GM10248 (cell line): ENCODE measurements at places on chromosomes 13 and 19.

- no peak for DNase-seq
Measured at GRCh38 chr13:82248762-82249161, 1633.5 kb downstream of the SLITRK1 start.

DNA sequence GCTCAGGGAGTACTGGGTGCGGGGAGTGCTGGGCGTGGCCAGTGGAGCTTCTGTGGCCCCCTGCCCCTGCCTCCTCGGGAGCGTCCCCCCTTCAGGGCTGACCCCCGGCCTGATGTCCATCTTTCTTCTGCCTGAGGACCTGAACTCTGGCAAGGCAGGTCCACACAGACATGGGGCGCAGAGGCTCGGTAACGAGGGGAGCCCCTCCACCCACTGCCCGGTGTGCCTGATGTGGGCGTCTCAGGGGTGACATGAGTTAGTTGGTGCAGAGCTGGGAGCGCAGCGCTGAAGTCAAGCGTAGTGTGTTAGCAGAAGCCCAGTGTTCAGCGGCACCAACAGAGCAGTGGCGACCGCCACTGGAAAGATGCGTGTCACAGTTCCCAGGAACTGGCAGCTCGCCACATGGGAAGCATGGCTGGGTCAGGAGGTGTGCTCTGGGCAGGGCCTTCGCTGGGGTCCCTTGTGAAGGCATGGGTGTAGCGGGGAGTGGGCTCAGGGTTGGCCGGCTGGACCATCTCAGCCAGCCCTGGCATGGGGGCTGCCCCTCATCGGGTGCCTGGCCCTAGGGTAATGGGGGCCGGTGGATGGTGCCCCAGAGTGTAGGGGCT, 11.5 kb downstream of the THOP1 start:
- DNase-seq: no peak

DNA sequence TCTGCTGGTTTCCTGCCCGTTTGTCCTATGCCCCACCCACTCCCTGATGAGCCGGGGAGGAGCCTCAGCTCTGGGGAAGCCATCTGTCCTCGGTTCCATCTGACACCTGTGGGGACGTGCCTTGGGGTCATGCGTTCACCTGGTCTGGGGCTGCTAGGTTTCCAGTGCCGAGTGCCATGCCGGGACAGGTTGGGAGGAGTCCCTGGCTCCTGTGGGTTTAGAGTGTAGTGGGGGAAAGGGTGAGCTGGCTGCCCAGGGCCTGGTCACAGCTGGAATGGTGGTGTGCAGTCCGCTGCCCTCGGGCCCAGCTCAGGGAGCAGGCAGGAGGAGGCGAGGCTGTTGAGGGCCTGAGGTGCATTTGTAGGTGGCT, 2.5 kb downstream of the KDM4B start:
- peak; percentile 62 for DNase-seq

DNA sequence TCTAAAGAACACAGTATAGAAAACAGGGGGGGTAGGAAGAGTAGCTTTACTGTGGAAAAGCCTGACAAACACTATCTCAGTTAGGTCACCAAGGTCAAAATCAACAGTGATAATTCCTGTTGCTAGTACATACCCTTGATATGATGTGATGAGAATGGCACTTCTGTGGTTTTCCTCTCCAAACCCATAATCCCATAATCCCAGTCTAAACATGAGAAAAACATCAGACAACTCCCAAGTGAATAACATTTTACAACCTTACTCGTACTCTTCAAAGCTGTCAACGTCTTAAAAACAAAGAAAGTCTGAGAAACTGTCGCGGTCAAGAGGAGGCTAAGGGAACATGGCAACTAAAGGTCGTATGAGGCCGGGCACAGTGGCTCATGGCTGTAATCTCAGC, 137.6 kb downstream of the FOXO1 start:
- no peak for DNase-seq

DNA sequence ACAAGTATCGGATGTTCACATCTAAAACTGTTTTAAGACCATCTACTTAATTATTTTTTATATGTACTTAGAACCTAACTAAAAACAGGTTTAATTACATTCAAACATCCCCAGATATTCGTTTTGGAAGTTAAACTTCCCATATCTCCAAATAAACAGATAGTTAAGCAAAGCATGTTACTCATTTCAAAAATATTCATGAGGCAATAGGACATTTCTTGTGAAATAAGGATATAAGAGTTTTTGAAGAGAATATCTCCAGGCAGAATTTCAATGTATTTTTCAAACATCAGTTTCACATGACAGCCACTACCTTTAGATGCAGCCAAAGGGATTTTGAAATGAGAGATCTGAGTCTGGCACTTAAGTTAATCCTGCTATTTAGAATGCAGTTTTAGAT, 697.5 kb downstream of the SLITRK1 start:
- DNase-seq: no peak

GRCh38 chr13:77002590-77003190, 10.8 kb downstream of the CLN5 start:
- no peak for DNase-seq

GRCh38 chr13:35994131-35994966, 136.8 kb downstream of the DCLK1 start:
- no peak for DNase-seq

GRCh38 chr13:108168929-108169328, 46.4 kb downstream of the LIG4 start:
- no peak for DNase-seq

DNA sequence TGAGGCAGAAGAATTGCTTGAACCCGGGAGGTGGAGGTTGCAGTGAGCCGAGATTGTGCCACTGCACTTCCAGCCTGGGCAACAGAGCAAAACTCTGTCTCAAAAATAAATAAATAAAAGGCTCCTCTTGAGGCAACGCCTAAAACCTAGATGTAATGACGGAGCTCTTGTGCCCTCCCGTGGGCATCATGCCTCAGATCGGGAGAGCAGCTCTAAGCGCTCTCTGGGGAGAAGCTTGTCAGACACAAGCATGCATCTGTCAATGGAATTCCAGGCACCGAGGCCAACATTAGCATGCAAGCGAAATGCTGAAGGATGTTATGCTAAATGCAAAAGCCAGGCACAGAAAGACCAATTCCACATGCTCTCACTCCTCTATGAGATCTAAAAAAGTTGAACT, 45.6 kb upstream of the MRI1 start:
- no peak for DNase-seq

- DNase-seq: no peak
Measured at GRCh38 chr19:2573916-2574315, 98.0 kb downstream of the GADD45B start.

GRCh38 chr19:47560999-47561398, 11.9 kb downstream of the ZNF541 start:
- no peak for DNase-seq

- no peak for DNase-seq
Measured at GRCh38 chr13:98214008-98214643, 37.1 kb upstream of the RNF113B start.

- DNase-seq: no peak
Measured at GRCh38 chr19:57786286-57786685, 16.8 kb downstream of the ZNF586 start.

DNA sequence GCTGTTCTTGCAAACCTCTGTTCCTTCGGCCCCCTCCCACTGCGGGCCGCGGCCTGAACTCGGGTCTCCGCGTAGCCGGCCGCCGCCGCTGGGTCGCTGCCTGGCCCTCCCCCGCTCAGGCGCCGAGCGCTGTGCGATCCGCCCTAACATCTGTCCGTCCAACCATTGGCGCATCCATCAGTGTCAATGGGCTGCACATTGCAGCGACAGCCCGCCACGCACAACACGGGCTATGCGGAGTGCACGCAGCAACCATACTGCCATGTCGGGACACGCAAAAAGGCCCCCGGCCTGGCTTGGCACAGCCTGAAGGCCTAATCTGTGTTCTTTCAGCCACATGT, 2.6 kb upstream of the TSHZ3 start:
- DNase-seq: no peak

- no peak for DNase-seq
Measured at GRCh38 chr19:45809643-45810159, 5.4 kb downstream of the RSPH6A start.

DNA sequence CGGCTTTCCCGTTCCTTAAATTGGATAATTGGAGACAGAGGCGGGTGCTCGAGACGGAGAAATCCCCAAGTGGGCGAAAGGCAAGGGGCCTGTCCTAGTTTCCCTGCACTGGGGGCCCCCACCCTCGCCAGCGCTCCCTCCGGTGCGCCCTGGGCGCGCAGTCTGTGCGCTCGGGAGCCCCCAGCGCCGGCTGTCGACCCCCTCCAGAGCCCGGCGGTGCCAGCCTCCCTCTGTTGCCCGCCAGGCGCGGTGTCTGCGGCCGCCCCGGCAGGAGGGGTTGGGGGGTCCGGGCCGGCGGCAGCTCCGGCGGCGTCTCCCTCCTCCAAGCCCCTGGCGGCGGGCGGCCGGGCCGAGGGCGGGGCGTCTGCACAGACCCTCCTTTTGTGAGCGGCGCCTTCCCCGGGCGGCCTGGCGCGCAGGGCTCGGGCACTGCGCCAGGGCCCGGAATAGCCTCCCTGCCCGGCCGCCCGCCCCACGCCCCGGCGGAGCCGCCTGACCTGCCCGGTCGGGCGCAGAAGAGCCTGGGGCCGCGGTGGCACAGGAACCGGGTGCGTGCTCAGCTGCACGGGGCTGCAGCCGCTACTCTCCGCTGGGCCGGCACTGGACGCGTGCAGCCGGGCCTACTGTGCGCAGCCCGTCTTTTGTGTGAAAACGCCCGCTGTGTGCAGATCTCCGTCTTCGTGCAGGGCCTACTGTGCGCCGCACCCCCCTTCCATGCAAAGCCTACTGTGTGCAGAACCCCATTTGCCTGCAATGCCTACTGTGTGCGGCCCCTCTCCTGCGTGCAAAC, 13.2 kb downstream of the GADD45B start:
- peak; percentile 49 for DNase-seq

GRCh38 chr19:3607303-3608078, 816 bp upstream of the TBXA2R start:
- DNase-seq: no peak

GRCh38 chr19:16736709-16737108, 17.1 kb downstream of the NWD1 start:
- DNase-seq: no peak

DNA sequence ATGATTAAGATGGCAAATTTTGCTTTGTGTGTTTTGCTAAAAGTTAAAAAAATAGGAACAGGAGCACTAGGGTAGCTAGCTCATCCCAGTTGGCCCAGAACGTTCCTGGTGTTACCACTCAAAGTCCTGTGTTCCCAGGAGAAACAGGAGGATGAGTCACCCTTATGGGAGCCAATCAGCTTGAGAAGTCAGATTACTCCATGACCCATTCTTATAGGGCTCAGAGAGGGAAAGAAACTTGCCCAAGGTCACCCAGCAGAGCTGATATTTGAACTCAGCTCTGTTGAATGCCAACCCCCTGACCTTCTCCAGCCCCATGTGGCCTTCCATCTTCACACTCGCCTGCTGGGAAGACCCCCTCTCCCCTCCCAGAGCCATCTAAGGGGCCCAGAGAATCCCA, 13.0 kb downstream of the NMRK2 start:
- DNase-seq: no peak

- peak; percentile 73 for DNase-seq
Measured at GRCh38 chr19:3324405-3324856, 42.0 kb upstream of the NFIC start.

- no peak for DNase-seq
Measured at GRCh38 chr13:111159362-111160320, 44.5 kb downstream of the ARHGEF7 start.

DNA sequence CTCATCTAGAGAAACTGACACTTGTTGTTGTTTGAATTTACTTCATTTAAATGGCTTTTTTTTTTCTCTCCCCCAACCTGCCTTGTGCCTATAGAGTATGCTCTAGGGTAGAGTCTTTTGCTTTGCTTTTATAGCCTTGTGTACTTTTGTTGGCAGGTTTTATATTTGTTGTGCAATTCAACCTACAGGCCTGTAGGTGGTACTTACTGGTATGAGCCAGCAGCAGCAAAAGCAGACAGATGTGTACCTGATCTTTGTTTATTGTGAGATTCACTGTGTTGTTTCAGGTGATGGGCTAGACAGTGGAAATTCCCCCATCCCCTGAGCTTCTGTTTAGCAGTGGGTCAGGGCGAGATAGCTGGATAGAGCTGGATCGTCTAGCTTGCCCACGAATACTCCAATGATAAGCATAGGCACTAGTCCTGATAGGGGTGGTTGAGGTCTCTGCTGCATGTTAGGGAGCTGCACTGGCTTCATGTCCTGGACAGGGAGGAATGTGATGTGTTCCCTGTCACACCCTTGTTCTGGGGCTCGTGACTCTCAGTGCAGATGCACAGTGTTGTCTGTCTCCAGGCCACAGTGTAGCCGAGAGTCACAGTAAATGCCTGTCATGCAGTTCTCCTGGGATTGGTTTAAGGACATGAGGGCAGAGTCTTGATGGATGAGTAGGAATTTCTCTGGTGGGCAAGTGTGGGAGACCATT, 21.3 kb downstream of the DNAJC3 start:
- DNase-seq: no peak

GRCh38 chr13:42883771-42884467, 102.5 kb downstream of the FAM216B start:
- DNase-seq: no peak

GRCh38 chr19:47190167-47190727, 40.8 kb downstream of the BBC3 start:
- no peak for DNase-seq

DNA sequence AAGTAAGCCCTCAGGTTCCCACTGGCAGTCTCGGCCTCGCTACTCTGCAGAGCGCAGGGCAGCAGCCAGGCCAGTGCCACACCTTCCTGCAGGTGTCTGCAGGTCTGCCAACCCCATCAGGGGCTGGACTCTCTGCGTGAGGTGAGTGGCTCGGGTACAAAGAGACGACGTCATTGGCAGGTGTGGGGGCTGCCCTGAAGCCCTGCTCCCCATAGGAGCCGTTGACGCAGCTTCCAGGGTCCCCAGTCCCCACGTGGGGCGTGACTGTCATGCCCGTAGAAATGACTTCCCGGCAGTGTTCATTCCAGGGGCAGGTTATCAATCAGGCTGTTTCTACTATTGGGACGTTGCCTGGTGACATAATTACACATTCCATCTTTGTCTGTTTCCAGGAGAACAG, 15.3 kb upstream of the GJB6 start:
- DNase-seq: no peak

DNA sequence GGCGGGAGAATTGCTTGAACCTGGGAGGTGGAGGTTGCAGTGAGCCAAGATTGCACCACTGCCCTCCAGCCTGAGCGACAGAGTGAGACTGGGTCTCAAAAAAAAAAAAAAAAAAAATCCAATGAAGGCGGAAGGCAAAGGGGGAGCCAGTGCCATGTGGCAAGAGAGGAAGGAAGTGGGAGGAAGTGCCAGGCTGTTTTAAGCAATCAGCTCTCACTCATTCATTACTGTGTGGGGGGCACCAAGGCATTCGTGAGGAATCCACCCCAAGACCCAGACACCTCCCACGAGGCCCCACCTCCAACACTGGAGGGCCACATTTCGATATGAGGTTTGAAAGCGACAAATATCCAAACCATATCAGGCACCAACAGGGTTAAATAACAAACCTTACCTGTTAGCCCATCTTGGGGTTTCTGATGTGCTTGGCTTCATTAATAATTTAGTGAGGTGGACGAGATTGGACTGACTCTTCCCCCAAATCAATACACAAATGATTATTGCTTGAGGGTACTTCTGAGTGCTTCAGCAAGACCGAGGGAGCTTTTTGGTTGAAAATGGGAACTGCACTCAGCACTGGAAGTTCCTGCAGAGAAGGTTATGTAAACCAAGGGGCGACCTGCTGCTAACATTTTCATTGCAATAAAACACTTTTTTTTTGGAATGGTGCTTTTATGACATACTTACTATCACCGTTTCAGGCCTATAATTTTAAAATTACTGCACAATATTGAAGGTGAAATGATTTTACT, 7.5 kb upstream of the LRP3 start:
- DNase-seq: no peak
